Stimulated activated CD4-positive, alpha-beta T cell treated with anti-CD3 and anti-CD28 coated beads, Interleukin-15, amount 100 ng/mL, for 24 hours (primary cell): ENCODE measurements at places on chromosomes 3 and 15.

DNA sequence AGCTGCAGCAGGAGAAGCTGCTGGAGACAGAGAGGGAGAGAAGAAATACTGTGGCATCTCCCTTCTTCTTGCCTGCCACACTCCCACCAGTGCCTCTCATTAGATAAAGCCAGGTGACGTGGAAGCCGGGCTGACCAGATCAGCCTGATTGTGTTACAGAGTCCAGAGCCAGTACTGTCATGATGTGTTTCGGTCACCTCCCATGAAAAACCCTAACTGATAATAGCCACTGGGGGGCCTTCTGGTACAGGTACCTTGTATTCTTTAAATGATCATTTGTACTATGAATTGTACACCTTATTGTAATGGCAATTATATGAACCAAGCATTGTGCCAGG lies 125.8 kb upstream of the TMEM108 start:
- DNase-seq = no peak

GRCh38 chr3:16886303-16886683 lies 1.5 kb downstream of the PLCL2 start:
- no peak for DNase-seq

DNA sequence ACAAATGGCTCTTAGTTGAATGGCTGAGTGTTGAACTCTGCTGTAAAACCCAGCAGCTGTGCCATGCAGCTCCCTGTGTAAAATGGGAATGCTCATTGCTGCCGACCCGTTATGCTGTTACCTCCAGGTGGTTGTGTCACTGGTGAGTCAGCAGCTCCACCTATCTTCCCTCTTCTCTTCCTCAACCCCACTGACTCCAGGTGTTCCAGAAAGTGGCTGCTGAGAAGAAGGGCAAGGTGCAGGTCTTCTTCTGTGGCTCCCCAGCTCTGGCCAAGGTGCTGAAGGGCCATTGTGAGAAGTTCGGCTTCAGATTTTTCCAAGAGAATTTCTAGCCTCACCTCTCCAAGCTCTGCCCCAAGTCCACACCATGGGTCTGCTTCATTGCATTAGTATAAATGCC lies 41.9 kb downstream of the NOX5 start:
- no peak for DNase-seq

- DNase-seq = no peak
These were observed 61.5 kb upstream of the SETMAR start for GRCh38 chr3:4241595-4242170.

- DNase-seq = peak; percentile 73
These were observed 121.1 kb downstream of the OXSM start for GRCh38 chr3:25910997-25911396.

- no peak for DNase-seq
These were observed 34.9 kb upstream of the POU1F1 start for GRCh38 chr3:87311309-87311708.

GRCh38 chr3:32138545-32139104 lies 32.2 kb downstream of the GPD1L start:
- no peak for DNase-seq

DNA sequence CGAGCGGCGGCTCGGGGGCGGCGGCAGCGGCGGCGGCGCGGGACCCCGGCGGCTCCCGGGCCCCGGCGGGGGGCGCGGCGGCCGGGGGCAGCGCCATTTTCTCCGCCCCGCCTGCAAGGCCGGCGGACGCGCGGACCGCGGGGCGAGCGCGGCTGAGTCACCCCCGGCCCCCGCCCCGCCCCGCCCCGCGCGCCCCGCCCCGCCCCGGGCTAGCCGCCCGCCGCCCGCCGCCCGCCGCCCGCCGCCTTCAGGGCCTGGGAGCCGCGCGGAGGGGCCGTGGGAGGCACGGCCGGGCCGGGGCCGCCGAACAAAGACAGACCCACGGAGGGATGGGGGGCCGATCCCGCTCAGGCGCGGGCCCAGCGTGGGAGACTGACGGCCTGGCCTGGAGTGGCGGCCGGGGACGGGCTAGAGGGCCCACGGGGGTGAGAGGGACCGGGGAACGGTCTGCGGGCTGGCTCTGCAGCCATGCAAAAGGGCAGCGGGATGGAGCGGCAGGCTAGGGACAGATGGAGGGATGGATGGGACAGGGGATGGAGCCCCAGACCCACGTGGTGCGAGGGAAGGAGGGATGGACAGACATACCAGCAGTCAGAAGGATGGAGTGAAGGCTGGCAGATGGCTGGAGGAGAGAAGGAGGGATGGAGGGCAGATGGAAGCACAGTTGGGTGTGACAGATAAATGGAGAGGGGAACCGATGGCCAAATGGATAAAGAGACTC lies at the start of gene EIF4E3:
TSS of gene EIF4E3 (minus strand) at position 132 of the 721 bp plus-strand sequence. CDS start at position 97, 35 bp downstream.
- peak; percentile 58 for DNase-seq

DNA sequence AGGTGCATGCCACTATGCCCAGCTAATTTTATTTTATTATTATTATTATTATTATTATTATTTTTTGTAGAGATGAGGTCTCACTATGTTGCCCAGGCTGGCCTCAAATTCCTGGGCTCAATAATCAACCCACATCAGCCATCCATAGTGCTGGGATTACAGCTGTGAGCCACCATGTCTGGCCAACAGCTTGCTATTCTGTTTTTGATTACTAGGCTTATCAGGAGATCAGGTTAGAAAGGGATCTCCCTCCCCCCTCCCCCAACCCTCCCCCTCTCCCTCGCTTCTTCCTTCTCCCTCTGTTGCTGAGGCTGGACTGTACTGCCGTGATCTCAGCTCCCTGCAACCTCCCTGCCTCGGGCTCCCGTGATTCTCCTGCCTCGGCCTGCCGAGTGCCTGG lies 8.6 kb downstream of the CLN6 start:
- no peak for DNase-seq

- peak; percentile 28 for DNase-seq
These were observed 46.8 kb downstream of the MYO5A start for GRCh38 chr15:52481915-52482314.

- no peak for DNase-seq
These were observed 57.0 kb downstream of the TMCC1 start for GRCh38 chr3:129836381-129837064.

DNA sequence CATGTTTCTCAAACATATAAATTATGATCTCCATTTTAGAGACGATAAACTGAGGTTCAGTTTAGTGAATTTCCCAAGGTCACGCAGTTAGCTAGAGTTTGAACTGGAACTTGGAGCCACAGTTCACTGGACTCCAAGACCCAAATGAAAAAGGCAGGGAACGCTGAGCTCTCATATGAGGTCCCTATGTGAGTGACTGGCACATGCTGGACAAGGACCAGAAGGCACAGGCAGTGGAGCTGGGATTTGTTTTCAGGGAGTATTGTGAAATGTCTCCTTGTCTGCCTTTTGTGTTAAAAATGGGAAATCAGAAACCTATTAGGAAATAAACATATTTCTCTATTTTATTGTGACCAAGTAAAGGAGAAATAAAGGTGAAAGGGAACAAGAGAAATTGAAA lies 63.5 kb downstream of the MESD start:
- no peak for DNase-seq

- no peak for DNase-seq
These were observed 6.0 kb downstream of the WNT5A start for GRCh38 chr3:55480911-55481743.

DNA sequence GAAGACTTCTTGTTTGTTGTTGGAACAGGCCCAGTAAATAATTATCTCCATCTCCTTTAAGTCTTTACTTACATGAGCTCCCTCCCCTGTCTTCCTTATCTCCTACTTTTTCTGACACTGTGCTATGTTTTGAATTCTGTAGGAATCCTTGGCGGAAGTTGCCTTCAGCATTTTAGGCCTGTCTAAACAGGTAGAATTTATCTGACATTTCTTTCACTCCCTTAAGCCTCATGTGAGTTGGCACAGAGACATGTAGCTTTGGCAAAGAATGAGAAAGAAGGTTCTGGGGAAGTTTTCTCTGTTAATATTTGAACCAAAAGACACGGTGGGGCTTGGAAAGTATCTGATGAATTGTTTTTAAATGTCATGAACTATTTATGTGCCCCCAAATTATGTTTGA lies 8.1 kb downstream of the MCTP2 start:
- DNase-seq = no peak

DNA sequence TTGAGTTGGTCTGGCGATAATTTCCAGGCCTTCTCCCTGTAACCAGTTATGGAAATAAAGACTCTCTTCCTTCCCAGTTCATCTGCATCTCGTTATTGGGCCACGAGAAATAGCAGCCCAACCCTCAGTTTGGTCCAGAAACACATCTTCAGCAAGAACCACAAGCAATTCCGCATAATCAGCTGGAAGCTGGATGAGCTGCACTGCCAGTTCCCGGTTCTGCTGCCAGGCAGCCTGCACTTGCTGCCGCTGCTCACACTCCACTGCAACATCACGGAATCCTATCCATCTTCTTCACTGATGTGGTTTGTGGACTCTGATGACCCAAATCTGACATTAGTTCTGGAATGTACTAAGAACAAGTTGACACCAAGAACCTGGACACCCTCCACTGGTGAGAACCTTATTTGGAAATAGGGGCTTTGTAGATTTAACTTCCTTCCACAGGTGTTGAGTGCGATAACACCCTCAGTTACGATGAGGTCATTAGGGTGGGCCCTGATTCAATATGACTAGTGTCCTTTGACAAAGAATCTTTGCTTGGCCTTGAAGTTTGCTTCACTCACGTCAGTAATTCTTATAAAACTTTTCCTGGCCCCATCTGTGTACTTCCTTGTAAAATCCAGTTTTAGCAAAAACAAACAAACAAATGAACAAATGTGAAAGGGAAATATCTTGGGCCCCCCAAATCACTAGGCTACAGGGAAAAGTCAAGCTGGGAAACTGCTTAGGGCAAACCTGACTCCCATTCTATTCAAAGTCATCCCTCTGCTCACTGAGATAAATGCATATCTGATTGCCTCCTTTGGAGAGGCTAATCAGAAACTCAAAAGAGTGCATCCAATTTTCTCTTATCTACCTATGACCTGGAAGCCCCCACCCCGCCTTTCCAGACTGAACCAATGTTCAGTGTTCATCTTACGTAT lies 221.9 kb upstream of the PROK2 start:
- DNase-seq = no peak

- DNase-seq = no peak
These were observed 37.9 kb downstream of the ETV5 start for GRCh38 chr3:186070996-186071395.

DNA sequence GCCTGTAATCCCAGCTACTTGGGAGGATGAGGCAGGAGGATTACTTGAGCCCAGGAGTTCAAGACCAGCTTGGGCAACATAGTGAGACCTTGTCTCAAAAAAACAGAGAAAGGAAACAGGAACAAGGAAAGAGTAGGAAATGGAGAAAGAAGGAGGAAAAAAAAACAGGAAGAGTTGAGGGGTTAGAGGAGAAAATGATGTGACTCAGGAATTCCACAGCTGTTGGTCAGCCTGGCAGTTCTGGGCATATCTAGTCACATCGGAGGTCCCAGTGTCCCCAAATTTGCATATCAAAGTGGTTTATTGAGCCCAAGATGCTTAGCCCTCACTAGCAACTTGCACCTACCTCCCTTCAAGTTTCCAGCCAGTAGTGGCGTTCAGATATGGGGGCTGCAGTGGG lies 18.8 kb upstream of the JMJD7 start:
- no peak for DNase-seq

GRCh38 chr3:26307192-26307591 lies 315.4 kb upstream of the LRRC3B start:
- DNase-seq = no peak

- DNase-seq = no peak
These were observed 405.1 kb upstream of the PROK2 start for GRCh38 chr3:72190050-72190449.

DNA sequence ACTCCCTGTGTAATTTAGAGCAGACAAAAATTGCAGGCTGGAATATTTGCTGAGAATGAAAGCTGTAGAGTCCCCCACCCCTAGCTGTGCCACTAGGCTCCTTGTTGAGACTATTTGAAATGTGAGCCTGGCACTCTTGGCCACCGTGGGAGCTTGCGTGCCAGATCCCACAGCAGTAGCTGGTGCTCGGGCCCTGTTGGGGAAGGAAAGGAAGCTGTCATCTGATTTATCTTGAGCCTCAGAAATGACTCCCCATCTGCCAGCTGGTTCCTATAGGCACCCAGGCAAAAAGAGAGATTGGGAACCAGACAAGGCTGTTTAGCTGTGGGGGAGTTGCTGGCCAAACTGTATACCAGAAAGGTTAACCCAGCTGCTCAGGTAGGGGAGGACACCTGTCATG lies 23.4 kb upstream of the CLEC3B start:
- no peak for DNase-seq

DNA sequence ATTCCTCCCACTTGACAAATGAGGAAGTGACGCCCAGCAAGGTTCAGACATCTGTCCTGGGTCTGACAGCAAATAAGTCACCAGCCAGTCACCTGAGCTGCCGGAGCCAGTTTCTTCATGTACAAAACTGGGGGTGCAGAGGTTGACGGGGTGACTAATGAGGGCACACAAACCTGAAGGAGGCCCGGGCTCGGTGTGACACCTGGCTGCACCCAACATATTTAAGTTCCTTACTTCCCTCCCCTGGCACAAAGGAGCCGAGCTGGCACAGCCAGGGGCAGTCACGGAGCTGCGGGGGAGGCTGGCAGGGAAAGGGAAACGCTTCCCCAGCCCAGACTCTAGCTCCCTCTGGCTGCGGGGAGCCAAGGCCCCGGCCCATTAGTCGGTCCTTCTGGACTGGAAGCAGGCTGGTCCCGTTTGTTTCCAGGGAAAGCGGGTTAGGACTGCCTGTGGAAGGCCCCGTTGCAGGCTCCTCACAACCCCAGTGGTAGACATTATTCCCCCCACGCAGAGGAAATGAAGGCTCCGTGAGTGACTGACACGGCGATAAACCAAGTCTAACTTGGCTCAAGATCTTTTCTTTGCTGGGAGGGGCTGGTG lies 2.3 kb downstream of the FBXL22 start:
- DNase-seq = peak; percentile 56

DNA sequence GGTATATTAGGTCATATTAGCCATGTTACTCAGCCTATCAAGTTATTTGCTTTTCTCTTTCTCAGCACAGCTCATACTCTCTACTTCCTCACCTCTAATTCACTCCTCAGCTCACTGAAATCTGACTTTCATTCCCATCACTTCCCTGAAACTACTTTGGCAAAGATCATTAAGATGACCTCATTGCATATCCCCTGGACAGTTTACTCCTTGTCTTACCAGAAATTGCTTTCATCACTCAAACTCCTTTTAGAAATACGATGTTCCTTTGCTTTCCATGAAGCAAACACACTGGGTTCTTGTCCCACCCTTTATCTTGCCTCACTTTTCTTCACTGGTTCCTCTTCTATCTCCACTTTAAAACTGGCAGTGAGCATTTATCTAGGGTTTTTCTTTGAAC lies 354.4 kb downstream of the TUSC7 start:
- no peak for DNase-seq

GRCh38 chr15:89072277-89072869 lies 15.9 kb upstream of the ABHD2 start:
- no peak for DNase-seq
